Eye (tissue), 1 donor: ENCODE measurements at places on chromosomes 1 and 21.

- DNase-seq = no peak
These were observed 323.3 kb upstream of the USP24 start for GRCh38 chr1:55538428-55538827.

- DNase-seq = peak; percentile 31
These were observed 1.9 kb upstream of the ID3 start for GRCh38 chr1:23561076-23561812.

GRCh38 chr1:221405146-221405545, 336.7 kb downstream of the DUSP10 start:
- peak; percentile 71 for DNase-seq

DNA sequence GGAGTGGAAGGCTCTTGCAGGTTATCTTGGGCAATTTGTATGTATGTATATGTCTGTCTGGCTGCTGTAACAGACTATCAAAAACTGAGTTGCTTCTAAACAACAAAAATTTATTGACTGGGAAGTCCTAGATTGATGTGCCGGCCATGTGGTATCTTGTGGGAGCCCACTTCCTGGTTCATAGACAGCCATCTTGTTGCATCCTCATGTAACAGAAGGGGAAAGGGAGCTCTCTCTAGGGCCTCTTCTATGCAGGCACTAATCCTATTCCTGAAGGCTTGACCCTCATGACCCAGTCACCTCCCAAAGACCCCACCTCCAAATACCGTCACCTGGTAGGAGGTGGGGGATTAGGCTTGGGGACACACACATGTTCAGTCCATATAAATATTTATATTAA, 9.2 kb downstream of the GIPC2 start:
- no peak for DNase-seq

DNA sequence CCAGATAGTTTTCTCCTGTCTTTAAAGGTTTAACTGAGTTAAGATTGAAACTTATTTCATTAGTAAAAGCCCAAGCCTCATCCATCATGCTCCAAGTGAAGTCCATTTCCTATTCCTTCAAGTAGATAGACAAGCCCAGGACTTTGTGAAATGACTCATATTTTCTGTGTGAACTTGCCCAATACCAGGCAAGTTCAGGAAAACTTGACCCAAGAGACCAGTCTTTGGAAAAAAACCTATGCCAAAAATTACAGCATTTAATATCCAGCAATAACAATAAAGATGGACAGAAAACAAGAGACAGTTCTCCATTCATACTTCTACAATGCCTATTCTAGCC, 405 bp upstream of the RAB29 start:
- no peak for DNase-seq

DNA sequence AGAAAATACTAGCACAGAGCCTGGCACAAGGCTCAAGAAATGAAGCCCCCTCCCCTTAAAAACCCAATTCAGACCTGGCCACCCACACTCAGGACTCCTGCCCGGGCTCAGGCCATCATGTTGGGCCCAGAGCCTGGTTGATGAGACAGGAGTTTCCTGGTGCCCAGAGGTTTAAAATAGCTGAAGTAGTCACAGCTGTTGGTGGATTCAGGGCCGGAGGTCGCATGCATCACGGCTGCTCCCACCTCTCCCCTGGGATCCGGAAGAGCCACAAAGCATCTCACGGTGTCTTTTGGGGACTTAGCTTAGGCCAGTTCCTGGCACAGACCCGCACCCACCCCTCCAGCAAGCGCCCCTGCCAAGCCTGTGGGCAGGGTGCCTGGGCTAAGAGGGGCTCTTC, 2.6 kb upstream of the PADI2 start:
- no peak for DNase-seq
